ENCODE measurements at places on chromosomes 6 and 20.

- DNase-seq = peak; percentile 95
These were observed 37.2 kb upstream of the PLCB1 start for GRCh38 chr20:8094850-8095249.

GRCh38 chr20:3716195-3716834 is 3.9 kb upstream of the SIGLEC1 start:
- DNase-seq = peak; percentile 67

- no peak for DNase-seq
These were observed 22.4 kb upstream of the TGM2 start for GRCh38 chr20:38187517-38187916.

DNA sequence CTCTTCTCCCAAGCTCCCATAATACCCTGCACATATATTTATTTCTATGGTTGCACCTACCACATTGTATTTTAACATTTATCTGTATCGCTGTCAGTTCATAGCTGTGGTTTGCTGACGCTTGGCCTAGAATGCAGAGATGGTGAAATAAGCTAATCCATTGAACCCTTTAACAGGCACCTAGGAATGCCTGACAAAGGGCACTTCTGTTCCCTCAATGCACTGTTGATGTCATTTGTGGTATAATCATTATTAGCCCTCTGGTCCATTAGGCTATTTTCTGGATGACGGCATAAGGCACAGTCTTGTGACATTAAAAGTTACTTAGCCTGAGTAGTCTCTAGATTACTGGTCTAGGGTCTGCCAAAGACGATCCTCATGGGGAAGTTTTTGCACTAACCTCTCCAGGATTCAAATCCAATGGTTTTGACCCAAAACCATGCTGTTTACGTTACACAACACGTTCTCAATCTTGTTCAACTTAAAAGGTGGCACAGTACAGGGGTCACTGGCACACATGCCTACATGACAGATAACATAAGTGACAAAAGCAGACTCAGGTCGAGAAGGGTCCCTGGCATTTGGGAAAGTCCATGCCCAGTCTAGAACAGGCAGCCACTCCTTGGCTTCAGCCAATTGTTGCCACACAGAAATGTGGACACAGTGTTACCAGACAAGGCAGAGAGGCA is 2.1 kb upstream of the YWHAB start:
- no peak for DNase-seq

Data from fibroblast of pulmonary artery (primary cell).